ENCODE measurements at places on chromosomes 13 and 19.

DNA sequence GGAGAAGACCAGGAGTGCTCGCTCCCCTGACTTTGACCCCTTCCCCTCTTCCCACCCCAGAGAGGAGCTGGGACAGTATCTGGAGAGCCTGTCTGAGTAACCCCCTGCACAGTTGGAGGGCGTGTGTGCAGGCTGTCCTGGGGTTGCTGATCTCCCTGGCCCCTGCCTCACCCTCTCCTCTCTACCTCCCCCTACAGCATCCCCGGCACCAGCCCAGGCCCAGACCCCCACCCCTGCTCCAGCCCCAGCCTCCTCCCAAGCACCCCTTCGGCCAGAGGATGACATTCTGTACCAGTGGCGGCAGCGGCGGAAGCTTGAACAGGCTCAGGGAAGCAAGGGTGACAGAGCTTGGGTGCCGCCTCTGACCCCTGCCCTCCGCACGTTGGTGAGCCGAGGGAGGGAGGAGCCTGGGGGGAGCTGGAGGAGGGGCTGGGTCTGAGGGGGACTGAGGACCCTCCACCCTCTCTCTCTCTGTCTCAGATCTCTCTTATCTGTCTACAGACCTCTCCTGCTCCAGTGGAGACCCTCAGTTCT lies 8.7 kb downstream of the PROSER3 start:
- no peak for DNase-seq

GRCh38 chr19:34994286-34994642 lies 5.9 kb upstream of the GRAMD1A start:
- DNase-seq: no peak

DNA sequence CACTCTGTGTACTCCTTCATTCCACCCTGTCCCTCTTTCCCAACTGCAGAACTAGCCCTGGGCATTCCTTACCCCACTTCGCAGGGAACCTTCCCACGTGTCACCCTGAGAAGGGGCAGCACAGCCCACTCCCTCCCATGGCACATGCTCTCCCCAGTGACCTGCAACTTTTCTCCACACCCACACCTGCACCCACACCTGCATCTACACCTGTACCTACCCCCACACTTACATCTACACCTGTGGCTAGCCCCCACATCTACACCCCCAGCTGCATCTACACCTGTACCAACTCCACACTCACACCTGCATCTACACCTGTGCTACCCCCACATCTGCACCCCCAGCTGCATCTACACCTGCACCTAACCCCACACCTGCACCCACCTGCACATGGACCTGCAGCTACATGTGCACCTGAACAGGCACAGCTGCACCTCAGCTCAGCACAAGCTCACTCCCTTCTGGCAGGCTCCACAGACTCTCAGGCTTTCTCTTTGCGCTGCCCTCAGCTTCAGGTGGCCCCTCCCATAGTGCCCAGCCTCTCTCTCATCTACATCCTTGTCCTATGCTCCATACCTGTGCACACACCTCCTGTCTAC lies 234.1 kb downstream of the TUBA3C start:
- DNase-seq: no peak

DNA sequence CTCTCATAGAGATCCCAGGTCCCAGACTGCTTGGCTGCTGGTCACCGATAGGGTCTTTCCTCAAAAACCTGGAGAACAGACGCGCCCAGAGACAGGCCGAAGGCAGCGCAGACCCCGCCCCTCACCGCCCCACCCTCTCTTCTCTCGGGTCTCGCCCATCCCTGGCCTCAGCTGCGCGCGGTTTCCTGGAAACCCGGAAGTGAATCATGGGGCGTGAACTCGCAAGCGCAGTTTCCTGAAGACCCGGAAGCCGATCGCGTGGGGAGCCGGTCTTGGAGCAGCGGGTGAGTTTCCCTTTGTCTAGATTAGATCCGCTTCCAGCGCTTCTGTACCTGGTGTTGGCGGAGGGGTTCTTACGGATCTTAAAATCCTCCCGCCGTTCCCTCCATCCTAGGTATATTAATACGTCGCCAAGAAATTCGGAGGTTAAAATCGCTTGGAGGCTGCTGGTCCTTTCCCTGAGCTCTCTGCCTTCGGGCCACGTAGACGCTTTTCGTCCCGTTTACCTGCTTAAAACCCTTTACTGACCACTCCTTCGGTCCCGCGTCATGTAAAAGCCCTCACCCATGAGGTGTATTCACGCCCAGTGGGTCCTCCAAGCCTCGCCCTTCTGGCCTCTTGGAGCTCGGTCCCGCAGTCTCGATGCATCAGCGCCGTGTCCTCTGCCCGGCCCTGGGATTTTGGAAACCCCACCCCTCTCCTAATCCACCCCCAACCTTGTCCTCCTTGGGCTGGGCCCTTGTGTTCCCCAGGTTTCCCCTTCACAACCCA lies at the start of gene ZNF578:
TSS of gene ZNF578 (plus strand) at position 230 of the 771 bp plus-strand sequence. CDS start 48,293 bp downstream, outside the sequence.
- DNase-seq: peak; percentile 85

Measured in EH (cell line).